ENCODE measurements at places on chromosomes 2 and 18. TPM values are rescaled to one million over a fixed set of nuclear protein-coding genes. Genes with fewer than 3 reads are reported as not detected.

- no peak overlapping the region for H3K27ac ChIP-seq
- no peaks in the 10 kb centered on the region for H3K27me3 ChIP-seq
These were observed 18.4 kb downstream of the PREPL start for GRCh38 chr2:44342854-44343253.

DNA sequence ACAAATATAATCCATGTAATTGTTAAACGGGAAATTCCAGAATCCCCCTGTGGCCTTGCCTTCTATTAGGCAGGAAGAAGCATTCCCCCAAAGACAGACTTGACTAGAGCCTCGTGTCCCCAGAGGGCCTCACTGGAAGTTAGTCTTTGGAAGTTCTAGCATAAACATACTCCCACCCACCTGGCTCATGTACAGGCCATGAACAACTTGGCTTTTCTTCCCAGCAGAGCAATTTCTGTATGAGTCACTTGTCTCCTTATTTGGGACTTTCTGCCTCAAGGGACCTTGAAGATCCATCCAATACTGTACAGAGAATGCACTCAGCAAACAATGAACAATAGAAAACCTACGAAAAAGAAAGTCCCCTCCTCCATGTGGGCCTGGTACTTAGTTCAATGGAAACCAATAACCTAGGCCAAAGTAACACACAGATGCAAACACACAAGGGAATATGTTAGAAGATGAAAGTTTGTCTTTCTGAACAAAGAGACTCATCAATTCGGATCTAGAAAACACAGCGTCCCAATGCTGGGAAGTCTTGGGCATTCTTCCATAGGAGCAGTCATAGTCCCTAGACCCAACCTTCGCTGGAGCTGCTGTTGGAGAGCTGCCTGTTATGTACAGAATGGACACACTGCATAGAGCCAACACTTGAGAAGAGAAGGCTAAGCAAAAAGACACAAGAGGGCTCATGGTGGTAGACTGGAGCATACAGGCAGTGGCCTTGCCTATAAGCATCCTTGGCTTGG, 303.5 kb downstream of the HRH4 start:
- H3K27me3 ChIP-seq, result no peaks in the 10 kb centered on the region
- H3K36me3 ChIP-seq, result no peaks in the 10 kb centered on the region
- no peak for DNase-seq
- H3K4me1 ChIP-seq, result no peaks in the 10 kb centered on the region
- no peak overlapping the region for H3K27ac ChIP-seq

GRCh38 chr2:109399066-109399465, 214.7 kb downstream of the SEPTIN10 start:
- no peak overlapping the region for H3K27ac ChIP-seq
- no peaks in the 10 kb centered on the region for H3K4me1 ChIP-seq
- no peaks in the 10 kb centered on the region for H3K36me3 ChIP-seq
- peaks cover 28% of the 10 kb centered on the region for H3K27me3 ChIP-seq
- no peak overlapping the region for H3K4me3 ChIP-seq
- no peak for DNase-seq

DNA sequence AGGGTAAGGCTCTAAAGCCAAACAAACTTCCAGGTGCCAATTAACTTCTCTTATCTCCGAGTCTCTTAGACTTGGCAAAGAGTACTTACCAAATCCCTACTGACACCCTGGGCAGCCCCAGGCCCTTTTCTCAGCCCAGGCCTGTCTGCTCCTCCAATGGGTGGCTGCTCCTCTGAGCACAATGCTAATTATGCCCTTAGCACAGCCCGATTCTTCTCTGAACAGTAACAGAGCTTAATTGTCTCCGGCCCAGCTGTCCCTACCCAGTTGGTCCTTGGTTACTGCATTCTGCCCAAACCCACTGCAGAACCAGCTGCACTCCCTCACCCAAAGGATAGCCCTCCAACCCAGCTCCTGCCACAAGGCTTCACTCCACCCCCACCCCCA, 110.3 kb downstream of the SMAD7 start:
- no peaks in the 10 kb centered on the region for H3K36me3 ChIP-seq
- H3K27me3 ChIP-seq, result no peaks in the 10 kb centered on the region
- H3K27ac ChIP-seq, result no peak overlapping the region
- H3K4me3 ChIP-seq, result no peak overlapping the region
- H3K4me1 ChIP-seq, result peaks cover 33% of the 10 kb centered on the region
- no peak for DNase-seq

DNA sequence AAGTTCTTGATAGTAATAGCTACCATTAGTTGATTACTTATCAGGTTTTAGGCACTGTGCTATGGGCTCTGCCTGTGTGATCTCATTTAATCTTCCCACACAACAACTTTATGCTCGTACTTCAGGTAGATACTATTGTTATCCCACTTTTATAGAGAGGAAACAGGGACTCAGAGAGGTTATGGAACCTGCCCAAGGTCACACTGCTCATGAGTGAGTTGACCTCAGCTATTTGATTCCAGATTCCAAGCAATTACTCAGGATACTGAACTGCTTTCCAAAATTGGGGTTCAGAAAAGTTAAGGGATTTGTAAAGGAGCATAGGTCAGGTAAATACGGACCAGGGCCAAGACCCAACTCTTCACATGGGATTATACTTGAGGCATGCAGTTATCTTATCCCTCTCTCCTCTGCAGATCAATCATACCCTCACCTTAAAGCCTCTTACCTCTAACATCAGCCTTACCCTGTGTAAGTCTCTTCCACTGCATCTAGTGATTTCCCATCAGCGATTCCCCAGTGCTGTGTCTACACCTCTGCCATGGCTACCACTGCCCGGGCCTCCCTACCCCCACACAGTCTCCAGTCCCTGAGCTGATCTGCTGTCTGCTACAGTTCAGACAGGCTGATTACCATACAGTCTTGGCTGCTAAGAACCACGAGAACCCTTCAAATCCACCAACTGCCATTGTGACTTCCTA, 74.4 kb downstream of the ANTXR1 start:
- no peaks in the 10 kb centered on the region for H3K27me3 ChIP-seq
- no peak overlapping the region for H3K4me3 ChIP-seq
- H3K36me3 ChIP-seq, result peaks cover 18% of the 10 kb centered on the region
- H3K4me1 ChIP-seq, result no peaks in the 10 kb centered on the region

GRCh38 chr2:3535794-3536681, 16.7 kb upstream of the ADI1 start:
- H3K36me3 ChIP-seq, result peaks cover 4% of the 10 kb centered on the region
- no peaks in the 10 kb centered on the region for H3K27me3 ChIP-seq
- H3K27ac ChIP-seq, result peak overlapping the region; percentile 96

GRCh38 chr2:69827796-69828540, 1.5 kb upstream of the GMCL1 start:
- no peaks in the 10 kb centered on the region for H3K27me3 ChIP-seq
- H3K4me1 ChIP-seq, result peaks cover 20% of the 10 kb centered on the region
- H3K36me3 ChIP-seq, result peaks cover 5% of the 10 kb centered on the region
- peak overlapping the region; percentile 98 for H3K27ac ChIP-seq
- H3K4me3 ChIP-seq, result peak overlapping the region; percentile 79

IL37 gene
- not detected for total RNA-seq

NAT8 gene
- not detected for total RNA-seq

OR6B3 gene
- total RNA-seq, result not detected

PRKAG3 gene
- not detected for total RNA-seq

CGREF1 gene
- total RNA-seq, result 0.31 TPM

TXNDC2 gene
- total RNA-seq, result not detected

PDE6D gene
- total RNA-seq, result 23.3 TPM

GALR1 gene
- 4.0 TPM for total RNA-seq

FSHR gene
- total RNA-seq, result 0.74 TPM

All from progenitor cell of endocrine pancreas (in vitro differentiated cells).